ENCODE measurements at places on chromosomes 12 and 14.

DNA sequence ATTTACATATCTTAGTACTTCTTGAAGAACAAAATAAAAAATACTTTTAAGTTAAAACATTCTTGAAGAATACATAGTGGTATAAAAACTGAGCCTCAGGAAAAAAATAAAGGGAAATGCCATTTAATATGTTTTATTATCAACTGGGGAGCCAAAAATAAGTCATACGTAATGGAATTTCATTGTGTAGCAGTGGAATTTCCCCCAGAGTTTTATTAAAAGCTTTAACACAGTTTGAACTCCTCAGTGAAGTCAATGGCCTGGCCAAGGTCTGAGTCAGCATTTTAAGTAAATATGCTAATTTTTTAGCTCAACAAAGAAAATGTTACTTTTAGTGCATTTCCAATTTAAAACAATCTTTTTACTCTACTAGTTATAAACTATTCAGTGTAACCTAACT lies 350.1 kb upstream of the ATP2B1 start:
- DNase-seq: no peak

DNA sequence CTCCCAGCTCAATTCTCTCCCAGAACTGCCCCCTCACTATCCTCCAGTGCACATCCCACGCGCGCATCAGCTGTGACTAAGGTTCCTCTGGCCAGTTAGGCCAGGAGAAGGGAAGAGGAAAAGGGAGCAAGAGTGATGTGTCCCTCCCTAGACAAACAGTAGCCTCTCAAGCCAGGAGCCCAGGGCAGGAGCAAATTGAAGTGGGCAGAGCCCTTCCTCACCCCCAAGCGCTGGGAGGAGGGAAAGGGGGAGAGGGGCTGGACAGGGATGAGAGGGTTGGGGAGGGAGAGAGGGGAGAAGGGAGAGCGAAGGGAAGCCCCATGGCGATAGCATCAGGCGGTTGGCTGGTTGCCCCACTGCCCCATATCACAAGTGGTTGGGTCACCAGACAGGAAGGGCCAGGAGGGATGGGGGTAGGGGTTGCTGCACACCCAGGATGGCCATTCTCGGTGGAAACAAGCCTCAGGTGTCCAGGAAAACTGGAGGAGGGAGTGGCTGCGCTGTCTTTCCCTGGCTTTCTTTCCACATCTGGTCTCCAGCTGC lies 1.1 kb downstream of the CD63 start:
- no peak for DNase-seq

GRCh38 chr12:46450279-46450748 lies 77.7 kb upstream of the SLC38A2 start:
- no peak for DNase-seq

GRCh38 chr12:102095677-102096263 lies 24.1 kb downstream of the NUP37 start:
- peak; percentile 31 for DNase-seq

- peak; percentile 33 for DNase-seq
Measured at GRCh38 chr14:105019861-105020814, 745 bp downstream of the CDCA4 start.

DNA sequence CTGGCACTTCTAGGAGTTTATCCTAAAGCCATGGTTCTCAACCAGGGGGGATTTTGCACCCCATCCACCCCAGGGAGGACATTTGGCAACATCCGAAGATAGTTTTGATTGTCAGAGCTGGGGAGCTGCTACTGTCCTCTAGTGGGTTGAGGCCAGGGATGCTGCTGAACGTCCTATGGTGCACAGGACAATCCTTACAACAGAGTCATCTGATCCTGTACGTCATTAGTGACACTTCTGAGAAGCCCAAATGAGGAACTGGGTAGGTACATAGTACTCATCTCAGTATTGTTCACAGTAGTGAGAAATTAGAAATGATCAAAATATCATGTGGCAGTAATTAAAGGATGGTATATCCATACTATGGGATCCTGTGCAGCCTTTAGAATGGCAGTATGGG lies 185.1 kb downstream of the CHST11 start:
- DNase-seq: no peak

- DNase-seq: peak; percentile 30
Measured at GRCh38 chr12:116123451-116124258, 153.8 kb downstream of the MED13L start.

DNA sequence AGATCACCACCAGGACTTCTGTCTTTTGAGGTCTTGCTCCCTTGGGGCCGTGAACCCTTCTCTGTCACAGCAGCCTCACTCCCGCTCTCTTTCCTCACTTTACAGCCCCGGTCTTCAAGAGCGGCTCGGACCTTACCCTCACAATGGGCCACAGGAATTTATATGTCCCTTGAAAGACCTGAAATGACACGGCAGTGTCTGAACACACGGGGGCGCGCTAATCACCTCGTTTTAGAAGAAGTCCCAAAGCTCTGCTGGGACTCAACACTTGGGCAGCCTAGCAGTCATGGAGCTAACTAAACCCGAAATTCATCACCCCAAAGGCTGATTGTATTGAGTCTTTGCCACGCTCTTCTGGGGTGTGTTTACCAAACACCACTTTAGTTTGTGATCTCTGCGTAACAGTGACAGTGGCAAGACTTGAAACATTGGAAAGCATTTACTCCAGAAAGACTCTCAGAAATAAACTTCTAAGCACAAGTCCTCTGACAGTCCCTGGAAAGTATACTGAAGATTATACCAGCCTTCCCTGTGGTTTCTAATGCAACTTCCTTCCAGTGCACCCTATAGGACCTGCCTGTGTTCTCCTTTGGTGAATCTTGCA lies 29.0 kb downstream of the SERPINA11 start:
- DNase-seq: peak; percentile 77

- no peak for DNase-seq
Measured at GRCh38 chr12:52189376-52190174, 2.2 kb downstream of the KRT80 start.

GRCh38 chr14:38209572-38210557 lies 2.2 kb downstream of the SSTR1 start:
- DNase-seq: no peak
